ENCODE measurements at places on chromosomes 2 and 18.

- no peak for DNase-seq
Measured at GRCh38 chr2:140586379-140586778, 1544.4 kb downstream of the LRP1B start.

DNA sequence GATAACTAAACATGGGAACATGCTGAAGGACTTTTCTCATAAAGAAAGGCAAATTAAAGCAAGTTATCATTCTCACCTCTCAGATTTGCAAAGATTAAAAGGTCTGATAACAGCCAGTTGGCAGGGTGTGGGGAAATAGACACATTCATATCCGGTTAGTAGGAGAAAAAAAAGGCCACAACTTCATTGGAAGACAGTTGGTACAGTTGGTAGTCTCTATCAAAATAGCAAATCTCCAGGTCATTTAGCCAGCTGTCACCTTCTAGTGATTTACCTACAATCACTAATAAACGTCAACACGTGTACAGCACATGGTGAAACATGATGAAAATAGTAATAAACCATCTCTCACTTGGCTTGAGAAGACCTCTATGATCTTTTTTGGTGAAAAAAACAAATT lies 16.6 kb downstream of the INPP5D start:
- no peak for DNase-seq

- peak; percentile 23 for DNase-seq
Measured at GRCh38 chr2:126793885-126794613, 104.6 kb upstream of the TEX51 start.

- DNase-seq = no peak
Measured at GRCh38 chr18:37397814-37398213, 167.8 kb downstream of the CELF4 start.

DNA sequence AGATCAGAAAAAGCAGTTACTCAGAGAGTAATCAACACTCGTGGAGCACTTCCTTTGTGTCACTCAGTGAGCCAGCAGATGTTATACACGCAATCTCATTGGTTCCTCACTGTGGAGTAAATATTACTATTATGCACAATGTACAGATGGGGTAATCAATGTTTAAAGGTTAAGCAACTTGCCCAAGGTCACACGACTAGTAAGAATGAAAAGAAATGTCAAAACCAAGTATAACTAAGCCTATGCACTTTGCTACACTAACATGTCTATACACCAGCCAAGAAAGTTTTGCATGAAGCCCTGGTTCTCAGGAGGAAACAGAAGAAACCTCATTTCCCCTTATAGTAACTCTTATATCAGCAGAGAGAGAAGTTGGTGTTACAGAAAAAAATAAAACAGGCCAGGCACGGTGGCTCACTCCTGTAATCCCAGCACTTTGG lies 5.4 kb downstream of the METTL21A start:
- DNase-seq = no peak

- DNase-seq = no peak
Measured at GRCh38 chr2:53508667-53509066, 258.9 kb upstream of the CHAC2 start.

DNA sequence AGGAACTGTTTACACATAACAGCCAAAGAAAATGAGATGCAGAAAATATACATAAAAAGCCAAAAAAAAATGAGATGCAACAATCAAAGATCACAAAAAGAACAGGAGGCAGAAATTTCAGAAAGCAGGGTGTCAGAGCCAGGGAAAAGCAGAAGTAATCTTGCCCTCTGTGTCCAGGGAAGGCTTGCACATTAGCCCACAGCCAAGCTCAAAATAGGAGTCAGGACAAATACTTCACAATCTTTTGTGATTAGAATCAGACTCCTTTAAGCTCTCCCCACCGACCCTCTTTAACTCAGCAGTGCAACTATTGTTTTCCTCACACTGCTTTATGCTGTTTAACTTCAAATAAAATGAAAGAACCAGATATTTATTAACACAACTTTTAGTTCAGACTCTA lies 34.6 kb downstream of the IAH1 start:
- DNase-seq = no peak

DNA sequence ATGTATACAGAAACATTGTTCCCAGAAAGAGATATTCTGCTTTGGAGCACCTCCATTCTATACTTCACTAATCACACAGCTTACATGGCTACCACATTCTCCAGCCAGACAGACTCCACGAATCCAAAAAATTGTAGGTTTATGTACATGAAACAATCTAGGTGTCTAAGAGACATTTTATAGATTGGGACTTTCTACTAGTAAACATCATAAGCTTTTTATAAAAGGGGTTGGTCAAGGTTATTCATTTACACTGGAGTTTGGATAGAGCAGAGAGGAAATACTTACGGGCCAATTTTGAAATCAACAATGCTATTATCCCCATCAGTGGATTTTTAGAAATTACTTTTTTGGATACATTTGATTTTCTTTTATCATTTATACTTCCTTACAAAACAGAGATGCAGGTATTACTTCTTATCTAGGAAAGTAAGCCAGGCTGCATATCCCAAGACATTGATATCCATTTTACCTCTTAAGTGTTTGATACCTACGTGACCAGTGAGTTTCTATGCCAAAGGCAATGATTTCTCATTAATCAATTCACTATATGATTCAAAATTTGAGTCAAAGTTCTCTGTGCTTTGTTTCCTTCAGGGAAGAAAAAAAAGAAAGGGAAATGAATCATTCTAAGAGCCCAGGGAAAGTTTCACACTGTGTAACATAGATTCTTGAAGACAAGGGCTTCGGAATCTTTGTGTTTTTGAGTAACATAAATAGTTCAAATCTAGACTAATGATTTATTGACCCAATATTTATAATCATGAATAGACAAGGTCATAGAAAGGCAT lies 140.5 kb downstream of the PTH2R start:
- no peak for DNase-seq

DNA sequence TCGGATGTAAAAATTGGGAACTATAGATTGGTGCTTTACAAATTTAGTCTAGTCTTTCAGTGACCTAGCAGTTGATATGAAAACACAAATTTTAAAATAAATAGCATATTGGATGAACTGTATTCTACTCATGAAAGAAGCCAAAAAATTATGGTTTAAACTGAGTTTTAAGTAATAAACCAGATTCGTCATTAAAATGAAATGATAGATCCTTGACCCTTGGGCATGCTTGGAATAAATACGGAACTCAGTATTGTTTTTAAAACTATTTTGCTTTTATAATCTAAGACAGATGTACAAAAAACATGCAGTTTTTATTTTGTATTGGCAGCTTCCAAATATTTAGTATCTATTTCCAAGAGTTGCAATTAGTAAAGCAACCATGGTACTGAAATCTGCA lies 34.6 kb upstream of the TBR1 start:
- no peak for DNase-seq

- no peak for DNase-seq
Measured at GRCh38 chr2:156340377-156340776, 7.9 kb upstream of the NR4A2 start.

- DNase-seq = no peak
Measured at GRCh38 chr18:23703987-23704384, 14.7 kb downstream of the LAMA3 start.

DNA sequence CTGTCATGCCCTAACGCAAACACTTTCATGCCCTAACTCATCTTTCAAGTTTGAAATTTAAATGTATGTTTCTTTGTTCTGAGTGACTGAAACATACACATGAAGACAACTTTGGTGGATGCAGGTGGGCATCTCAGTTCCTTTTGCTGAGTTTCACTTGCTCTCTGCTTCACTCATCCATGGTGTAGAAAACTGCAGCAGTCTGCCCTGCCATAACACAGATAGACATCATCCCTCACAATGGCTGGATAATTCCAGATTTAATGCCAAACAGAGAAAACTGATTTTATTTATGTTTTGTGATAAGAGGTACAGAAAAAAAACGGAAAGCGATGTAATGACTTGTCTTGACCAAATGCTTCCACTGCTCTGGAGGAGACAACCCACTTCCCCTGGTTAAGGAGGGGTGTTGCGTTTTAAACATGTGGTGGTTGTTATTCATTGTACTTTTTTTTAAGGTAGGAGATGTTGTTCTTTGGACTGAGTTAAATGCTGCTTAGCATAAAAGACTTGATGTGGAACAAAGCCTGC lies 70.4 kb downstream of the RHBDD1 start:
- no peak for DNase-seq

- DNase-seq = no peak
Measured at GRCh38 chr2:124402274-124402673, 377.2 kb downstream of the CNTNAP5 start.

DNA sequence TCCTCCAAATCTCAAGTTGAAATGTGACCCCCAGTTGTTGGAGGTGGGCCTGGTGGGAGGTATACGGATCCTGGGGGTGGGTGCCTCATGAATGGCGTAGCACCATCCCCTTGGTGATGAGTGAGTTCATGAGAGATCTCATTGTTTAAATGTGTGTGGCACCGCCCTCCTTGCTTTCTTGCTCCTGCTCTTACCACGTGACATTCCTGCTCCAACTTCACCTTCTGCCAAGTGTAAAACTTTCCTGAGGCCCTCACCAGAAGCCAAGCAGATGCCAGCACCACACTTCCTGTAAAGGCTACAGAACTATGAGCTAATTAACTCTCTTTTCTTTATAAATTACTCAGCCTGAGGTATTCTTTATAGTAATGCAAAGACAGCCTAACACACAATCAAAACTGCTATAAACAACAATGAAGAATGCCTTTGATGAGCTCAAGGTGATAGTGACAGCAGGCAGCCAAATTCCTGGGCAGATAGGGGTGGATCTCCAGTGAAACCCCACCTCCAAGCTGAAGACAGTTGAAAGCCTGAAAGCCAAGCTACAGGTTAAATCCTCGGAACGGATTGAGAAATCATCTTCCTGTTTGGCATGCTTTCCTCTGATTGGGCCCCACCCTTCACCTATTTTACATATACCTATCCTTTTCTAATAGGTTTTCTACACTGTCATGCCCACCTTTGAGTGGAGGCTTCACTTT lies 26.9 kb downstream of the MCEE start:
- no peak for DNase-seq

DNA sequence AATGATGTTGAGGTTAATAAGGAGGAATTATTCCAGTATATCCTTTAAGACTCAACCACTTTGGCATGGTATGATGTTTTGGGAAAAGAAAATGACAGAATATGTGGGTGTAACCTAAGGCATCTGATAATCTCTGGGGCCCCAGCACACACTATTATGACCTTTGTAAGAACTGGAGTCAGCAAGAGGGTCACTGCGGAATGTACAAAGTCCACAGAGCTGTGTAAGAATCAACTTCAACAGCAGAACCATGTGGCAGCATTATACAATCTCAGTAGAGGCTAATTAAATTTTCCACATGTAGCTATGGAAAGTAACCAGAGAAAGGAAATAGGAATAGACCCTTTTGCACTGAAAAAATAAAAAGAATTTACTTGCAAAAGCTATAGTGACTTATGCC lies 445.1 kb upstream of the UBE2E3 start:
- no peak for DNase-seq

DNA sequence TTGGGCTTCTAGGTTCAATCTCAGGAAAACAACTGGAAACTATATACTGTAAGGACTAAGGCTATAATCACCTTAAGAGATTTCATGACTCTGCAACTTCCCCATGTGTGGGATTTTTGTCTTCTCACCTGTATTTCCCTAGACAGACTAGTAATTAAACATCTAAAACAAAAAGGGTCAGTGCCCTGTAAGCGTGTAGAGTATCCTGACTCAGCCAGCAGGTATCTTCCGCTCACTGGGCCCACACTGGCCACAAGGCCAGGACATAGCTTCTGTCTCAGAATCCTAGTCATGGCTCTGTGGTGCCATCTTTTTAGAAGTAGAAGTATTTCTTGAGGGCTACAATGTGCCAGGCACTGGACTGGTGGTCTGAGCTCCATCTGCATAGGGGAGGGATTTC lies 28.8 kb upstream of the KCMF1 start:
- DNase-seq = no peak

DNA sequence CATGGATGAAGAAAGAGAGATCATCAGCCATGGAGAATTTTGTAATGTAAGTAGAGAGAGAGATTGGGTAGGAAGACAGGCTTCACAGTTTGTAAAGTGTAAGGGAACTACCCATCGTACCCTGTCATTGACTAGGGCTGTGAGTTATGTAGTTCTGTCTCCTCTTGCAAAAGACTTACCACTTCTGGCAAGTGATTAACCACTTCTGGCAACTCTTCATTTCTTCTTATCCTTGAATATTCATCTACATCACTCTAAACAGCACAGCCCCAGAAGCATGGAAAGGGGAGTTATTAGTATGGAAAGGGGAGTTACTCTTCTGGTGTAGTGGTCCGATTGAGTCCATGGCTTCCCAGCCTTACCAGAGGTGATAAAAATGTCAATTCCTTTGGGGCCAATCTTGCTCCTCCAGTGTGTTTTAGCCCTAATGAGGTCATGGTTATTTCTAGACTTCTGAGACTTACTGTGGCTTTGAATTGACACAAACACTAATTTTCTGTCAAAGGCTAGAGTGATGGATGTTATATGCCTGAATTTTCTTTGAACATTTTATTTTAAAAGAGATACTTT lies 52.0 kb downstream of the STAT1 start:
- no peak for DNase-seq

GRCh38 chr2:189570570-189571031 lies 10.0 kb downstream of the SLC40A1 start:
- DNase-seq = no peak

DNA sequence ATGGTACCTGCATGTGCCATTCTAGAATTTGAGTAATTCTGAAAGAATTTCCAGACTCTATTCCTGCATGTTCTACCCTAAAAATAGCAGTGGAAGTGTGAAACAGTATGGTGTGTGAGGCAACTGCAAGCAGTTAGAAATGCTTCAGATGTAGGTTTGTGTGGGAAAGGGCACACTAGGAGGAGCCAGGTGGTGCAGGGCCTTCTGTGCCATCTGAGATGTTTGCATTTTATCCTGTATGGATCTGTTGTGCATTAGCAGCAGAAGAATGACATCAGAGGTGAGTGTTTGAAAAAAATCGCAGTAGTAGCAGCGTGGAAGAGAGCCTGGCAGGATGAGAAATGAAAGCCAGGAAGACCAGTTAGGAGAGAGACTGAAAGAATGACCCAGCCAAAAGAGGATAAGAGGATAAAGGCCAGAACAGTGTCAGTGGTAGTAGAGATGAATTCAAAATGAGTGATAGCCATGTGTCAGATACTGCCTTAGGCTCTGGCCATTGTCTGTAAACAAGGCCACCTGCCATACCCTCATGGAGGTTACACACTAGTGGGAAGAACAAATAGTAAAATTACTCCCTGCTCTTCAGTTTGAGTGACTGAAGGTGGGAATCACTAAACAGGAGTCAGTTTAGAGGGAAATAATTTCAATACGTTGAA lies 142.2 kb downstream of the PKP4 start:
- no peak for DNase-seq

DNA sequence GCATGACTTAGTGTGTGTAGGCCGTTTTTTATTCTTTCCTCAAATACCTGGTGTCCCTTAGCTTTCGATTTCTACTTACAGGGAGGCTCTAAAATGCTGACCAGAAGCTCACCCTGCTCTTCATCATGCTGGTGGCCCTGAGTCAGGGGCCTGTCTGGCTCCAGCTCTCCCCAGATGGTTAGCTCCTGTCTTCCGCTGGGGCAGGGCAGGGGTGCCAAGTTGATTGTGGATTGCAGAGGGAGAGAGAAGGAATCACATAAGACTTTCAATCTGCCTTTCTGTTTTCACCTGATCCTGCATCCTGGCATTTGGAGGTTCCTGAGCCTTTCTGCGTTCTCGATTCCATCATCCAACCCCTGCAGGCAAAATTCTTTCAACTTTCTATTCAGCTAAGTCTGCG lies 4.2 kb downstream of the CIB4 start:
- DNase-seq = no peak

All from left forelimb (tissue), 1 donor.